ENCODE measurements at places on chromosomes 12 and 14.

DNA sequence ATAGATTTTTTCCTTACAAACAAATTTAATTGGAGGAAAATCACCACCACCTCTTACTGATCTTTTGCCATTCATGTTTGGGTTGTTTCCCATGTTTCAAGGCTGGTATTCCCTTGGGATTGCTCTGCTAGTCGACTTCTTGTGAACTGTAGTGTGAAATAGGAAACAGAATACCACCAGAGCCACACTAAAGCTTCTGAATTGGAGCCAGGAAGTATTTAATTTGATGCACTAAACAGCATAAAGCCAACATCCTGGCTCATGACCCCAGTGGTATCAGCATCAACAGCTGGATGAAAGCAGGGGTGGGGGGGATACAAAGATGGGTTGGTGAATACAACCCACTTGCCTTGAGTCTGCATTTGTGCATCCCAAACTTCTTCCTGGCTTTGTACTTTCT lies 127.5 kb downstream of the TBC1D30 start:
- DNase-seq = no peak

GRCh38 chr14:81120501-81120900 lies 100.3 kb downstream of the GTF2A1 start:
- no peak for DNase-seq

GRCh38 chr12:124752437-124753227 lies 111.0 kb downstream of the SCARB1 start:
- no peak for DNase-seq

GRCh38 chr12:107349008-107349747 lies 255.8 kb upstream of the CRY1 start:
- no peak for DNase-seq

- DNase-seq = no peak
Measured at GRCh38 chr14:38723959-38724358, 379.1 kb downstream of the SEC23A start.

DNA sequence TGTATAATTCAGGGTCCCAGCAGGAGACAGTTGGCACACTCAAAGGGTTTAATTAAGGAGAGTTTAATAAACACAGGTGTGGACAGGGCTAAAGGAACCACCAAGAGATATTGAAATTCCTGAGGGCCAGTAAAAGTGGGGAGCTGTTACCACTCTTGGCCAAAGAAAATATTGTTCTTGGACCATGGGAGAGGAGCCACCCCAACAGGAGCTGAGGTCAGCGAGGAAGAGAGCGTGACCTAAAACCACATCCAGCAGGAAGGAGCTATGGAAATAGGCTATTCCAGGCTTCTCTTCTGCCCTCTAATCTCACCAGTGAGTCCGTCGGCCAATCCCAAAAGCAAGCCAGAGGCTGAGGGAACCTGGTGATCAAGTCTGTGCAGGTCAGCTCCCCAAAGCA lies 390.8 kb downstream of the MED13L start:
- DNase-seq = no peak

- no peak for DNase-seq
Measured at GRCh38 chr12:117309276-117309925, 52.0 kb downstream of the NOS1 start.

DNA sequence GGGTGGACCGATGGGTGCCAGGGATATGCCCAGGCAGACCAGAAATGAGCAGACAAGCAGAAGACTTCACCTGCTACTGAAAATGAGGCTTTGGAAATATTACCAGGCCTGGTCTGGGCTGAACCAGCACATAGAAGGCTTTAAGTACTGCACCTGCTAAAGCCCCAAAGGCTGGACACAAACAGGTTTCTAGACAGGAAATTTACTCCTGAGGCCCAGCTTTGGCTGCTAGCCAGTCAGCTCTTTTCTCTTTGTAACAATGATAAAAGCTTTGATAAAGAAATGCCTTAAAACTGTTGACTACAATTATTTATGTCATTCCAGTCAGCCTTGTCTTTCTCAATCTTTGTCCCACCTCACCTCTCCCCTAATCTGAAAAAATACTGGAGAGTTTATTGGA lies 228.9 kb upstream of the EGLN3 start:
- no peak for DNase-seq

- no peak for DNase-seq
Measured at GRCh38 chr12:43805149-43805859, 813 bp downstream of the TWF1 start.

- no peak for DNase-seq
Measured at GRCh38 chr14:101707863-101708620, 53.5 kb upstream of the PPP2R5C start.

DNA sequence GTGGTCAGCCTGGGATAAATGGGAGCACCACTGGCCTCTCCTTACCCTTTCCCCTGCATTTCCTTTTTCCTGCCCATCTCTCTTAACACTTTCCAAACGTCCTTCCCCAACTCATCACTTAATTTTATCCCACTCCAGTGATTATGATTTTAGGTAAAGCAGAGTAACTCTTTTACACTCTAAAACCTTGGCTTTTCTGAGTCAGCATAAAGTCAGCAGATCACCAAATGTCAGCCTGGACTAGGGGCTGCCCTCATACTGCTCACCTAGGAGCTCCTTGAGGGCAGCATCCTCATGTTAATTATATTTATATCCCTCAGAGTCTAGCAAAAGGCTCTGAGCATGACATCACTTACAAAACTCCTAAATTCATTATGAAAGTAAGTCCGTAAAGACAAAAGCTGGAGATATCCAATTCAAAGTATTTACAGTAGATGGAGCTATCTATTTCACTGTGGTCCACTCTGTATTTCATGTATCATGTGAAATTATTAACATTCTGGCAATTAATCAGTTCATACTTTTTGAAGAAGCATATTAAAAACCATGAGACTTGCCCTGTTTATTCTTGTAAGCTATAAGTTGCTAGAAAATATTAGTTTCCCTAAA lies 17.0 kb upstream of the DICER1 start:
- DNase-seq = no peak

- no peak for DNase-seq
Measured at GRCh38 chr12:25655702-25656101, 102.6 kb upstream of the LMNTD1 start.

DNA sequence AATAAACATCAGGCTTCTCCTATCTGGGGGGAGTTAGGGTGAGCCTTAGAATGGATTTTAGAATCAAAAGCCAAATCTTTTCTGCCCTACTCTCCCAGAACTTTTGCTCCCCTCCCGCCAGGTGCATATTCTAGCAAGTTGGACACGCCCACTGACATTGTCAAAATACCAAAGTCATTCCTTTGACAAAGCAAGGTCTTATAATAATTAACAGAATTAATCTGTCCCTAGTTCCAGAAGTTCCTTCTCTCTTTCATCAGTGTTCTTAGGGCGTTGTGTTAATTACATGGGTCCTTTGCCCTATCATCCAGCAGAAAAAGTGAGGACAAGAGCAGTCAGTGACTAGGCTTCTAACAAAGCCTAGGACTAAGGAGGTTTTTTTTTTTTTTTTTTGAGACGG lies 2.4 kb downstream of the PRR13 start:
- no peak for DNase-seq

GRCh38 chr14:70567791-70568190 lies 32.7 kb downstream of the MED6 start:
- peak; percentile 3 for DNase-seq

DNA sequence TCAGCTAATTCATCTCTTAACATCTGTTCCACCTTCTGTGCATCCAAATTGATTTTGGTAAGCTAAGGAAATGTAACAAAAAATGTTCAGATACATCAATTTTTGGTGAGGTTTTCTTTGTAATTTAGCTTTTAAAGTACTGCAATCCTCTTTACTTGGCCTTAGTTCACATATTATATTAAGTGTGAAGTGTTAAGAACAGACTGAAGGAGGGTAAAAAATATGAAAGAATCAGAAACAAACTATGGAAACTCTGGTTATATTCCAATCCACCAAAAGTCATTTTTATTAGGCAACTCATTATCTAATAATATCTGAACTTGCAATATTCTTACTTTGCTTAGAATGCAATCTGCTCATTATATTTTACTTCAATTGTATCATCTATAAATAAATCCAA lies 49.1 kb downstream of the CEP290 start:
- DNase-seq = no peak

- no peak for DNase-seq
Measured at GRCh38 chr12:105177208-105177607, 58.8 kb downstream of the APPL2 start.

DNA sequence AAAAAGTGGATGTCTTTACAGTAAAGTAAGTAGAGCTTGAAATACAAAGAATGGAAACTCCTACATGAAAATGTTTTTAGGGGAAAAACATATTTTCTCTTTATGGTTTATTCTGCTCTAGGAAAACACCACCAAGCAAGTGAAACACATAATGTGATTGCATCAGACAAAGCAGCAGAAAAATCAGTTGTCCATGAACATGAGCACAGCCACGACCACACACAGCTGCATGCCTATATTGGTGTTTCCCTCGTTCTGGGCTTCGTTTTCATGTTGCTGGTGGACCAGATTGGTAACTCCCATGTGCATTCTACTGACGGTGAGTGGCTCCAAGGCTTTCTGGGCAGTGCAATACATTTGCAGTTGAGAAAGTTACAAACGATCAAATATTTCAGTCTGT lies 42.6 kb upstream of the PLEKHD1 start:
- no peak for DNase-seq

DNA sequence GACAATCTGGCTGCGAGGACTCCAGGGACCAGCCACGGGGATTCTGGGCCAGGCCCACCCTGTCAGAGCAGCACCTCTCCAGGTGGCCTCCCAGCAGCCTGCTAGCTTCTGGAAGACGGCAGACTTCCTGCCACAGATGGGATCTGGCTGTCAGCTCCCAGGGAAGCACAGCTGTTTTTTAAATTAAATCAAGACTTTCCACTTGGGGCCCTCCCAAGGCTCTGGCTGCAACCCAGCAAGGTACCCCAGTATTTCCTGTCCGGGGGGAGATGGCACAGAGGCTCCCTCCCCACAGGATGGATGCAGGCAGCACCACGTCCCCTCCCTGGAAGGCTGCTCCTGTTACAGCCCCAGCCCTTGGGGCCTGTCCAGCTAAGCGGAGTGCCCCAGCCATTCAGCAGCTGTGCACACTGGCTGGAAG lies 56.9 kb downstream of the ACTN1 start:
- no peak for DNase-seq

DNA sequence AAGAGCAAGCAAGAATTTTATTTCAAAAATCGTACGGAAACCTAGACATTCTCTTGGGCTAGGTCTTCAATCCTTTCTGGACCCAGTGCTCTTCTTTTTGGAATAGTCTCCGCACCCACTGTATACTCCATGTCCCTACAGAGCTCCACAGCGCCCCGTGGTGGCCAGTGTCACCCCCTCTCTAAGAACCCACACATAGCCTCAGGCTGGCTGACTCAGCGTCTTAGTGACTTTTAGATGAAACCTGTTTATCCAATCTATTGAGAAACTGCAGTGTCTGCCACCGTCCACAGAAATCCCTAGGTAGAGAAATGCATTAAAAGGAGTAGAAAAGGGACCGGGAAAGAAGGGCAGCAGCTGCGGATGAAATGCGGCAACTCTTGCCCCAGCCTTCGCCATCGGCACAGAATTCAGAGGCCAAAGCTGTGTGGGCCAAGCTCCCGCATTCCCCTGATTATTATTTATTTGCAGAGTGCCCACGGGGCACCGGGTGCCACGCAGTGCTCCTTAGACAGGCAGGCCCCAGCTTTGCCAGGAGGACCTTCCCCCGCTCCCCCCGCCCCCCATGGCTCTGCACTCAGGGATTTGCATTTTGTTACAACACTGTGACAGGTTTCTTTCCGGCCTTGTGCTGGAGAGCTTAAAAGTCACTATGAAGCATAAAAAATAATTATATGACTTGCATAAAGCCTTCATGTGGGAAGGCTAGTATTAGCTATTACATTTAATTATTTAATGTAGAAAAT lies 170.1 kb upstream of the FKBP4 start:
- peak; percentile 35 for DNase-seq

- DNase-seq = no peak
Measured at GRCh38 chr14:100348253-100348729, 25.2 kb downstream of the SLC25A47 start.

GRCh38 chr12:132294121-132295034 lies 35.0 kb downstream of the GALNT9 start:
- DNase-seq = no peak

- DNase-seq = no peak
Measured at GRCh38 chr14:48936849-48937248, 649.3 kb downstream of the RPS29 start.

DNA sequence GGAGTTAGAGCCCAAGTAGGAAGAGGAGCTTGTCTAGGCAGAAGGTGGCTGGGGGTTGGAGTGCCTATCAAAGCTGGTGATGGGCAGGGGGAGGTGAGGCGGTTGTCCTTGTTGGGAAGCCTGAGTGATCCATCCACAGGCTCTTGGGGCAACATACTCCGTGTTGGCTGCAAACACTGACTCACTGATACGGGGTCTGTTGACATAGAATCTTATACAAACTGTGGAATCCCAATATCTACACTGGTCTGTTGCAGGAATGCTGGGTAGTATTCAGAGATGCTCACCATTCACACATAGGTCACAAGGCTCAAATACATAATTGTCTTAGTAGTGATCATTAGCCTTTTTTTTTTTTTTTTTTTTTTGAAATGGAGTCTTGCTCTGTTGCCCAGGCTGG lies 26.0 kb downstream of the ERH start:
- no peak for DNase-seq

- DNase-seq = no peak
Measured at GRCh38 chr12:111311011-111311410, 57.9 kb downstream of the PHETA1 start.

- peak; percentile 82 for DNase-seq
Measured at GRCh38 chr12:124906606-124907261, 7.7 kb downstream of the UBC start.

- no peak for DNase-seq
Measured at GRCh38 chr12:109276160-109276559, 32.9 kb downstream of the FOXN4 start.

DNA sequence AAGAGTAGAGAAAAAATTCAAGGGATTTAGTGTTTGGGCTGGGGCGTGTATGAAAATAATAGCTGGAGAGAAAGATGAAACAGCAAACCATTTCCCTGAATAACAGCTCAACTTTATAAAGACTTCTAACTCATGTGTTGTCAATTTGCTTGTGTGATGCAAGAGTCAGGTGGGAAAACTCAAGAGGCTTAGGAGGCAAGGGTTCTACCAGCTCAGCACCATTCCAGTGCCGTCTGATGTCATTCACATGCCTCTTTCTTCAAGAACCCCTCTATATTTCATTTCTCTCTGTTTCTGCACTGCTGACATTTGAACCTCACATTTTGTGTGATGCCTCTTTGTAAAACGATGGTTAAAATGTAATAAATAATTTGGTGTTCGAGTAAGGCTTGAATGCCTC lies 192.2 kb downstream of the PRKD1 start:
- no peak for DNase-seq

DNA sequence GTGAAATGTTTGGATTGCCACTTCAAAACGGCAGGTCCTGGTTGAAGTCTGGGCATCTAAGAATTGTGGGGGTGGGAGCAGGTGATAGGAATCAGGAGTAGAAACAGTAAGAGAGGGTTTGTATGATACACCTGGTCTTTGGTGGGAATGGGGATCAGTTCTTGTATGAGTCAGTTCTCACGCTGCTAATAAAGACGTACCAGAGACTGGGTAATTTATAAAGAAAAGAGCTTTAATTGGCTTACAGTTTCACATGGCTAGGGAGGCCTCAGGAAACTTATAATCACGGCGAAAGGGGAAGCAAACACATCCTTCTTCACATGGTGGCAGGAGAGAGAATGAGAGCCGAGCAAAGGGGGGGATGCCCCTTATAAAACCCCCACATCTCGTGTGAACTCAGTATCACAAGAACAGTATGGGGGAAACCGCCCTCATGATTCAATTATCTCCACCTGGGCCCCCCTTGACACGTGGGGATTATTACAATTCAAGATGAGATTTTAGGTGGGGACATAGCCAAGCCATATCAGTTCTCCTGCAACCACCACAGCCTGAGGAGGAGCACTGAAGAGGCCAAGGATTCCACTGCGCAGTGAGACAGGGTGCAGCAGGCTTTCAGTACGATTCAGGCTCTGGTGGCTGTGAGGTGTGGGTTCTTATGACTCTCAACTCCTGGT lies 52.1 kb downstream of the DRAM1 start:
- no peak for DNase-seq
